NCI-H345 (cell line): ENCODE measurements at places on chromosomes 4 and X.

GRCh38 chrX:115068896-115069295 lies 51.5 kb upstream of the IL13RA2 start:
- no peak for DNase-seq

- no peak for DNase-seq
These were observed 191.0 kb upstream of the PPARGC1A start for GRCh38 chr4:24080871-24081270.

- no peak for DNase-seq
These were observed 480.2 kb downstream of the SMARCA1 start for GRCh38 chrX:129043138-129043537.

DNA sequence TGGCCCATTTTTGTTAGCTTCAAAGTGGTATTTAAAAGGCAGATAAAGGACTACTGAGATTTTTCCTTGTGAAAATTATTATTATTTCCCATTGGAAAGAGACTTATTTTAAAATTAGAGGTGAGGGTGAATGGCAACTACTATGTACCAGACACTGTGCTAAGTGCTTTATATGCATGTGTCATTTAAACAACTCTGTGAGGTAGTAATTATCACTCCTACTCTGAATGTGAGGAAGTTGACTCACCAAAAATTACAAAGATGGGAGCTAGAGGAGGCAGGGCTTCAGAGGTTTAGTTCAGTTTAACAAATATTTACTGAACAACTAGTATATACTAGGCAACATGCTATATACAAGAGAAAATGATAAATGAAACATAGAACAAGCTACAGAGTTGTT lies 78.2 kb downstream of the MSL3 start:
- DNase-seq: no peak

DNA sequence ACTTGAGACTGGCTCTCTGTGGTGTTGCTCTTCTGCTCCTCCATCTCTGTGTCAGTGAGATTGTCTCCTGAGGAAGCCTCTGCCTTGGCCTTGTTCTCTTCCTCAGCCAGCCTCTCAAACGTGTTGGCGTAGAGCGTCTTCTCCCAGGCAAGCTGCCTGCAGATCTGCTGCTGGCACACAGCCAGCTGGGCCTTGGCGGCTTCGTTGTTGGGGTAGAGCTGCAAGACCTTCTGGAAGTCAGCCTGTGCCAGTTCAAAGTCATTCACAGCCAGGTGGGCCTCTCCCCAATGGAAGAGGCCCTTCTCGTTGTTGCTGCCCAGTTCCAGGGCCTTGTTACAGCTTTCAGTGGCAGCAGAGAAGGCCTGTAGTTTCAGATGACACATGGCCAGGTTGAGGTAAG lies 159.1 kb downstream of the NDST3 start:
- no peak for DNase-seq

DNA sequence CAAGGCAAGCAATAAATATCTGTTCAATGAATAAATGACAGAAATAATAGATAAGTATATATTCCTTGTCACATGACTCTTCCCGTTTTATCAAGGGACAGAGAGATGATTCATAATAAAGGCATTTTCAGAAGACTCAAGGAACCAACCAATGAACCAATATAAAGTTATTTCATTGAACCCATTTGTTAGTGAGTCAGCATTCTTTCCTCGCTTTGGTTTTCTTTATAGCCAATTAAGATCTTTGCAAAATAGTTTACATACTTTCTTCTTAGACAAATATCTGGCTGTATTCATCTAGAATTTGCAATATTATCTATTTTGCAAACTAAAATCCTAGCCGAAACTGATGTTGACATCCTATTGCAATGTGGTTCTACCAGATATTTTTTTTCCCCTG lies 269.4 kb downstream of the IL15 start:
- DNase-seq: no peak

DNA sequence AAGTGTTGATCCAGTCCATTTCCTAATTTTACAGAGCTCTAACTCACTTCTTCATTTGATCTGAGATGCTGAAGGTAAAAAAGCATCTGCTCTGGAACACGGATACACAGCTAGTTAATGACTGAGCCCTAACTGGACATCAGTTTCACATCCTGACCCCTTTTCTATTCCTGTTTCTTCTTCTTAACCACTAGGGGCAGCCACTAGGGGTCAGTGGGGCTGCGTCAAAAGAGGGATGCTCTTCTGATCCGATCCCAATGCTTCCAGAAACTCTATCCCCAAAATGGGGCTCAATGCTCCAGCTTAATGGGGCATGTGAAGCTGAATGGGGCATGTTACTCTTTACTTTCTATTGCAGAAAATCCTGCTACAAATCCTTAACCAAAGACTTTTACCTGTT lies 33.4 kb upstream of the PHKA2 start:
- peak; percentile 12 for DNase-seq

DNA sequence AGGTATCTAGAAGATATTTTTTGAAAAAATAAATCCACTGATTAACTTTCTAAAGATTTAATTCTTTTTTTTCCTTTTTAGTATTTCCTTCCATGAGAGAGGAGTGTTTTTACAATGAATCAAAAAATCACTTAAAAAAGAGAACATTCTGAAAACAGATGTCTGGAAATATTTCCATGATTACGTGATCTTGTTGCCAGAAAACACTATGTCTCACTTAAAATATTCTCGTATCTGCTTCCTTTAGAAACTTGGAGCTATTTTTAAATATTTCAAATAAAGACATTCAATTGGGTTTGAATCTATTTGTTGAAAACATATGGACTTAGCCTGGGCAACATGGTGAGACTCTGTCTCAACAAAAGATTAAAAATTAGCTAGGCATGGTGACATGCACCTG lies 232.8 kb upstream of the RASGEF1B start:
- DNase-seq: no peak
